Panc1 (cell line): ENCODE measurements at places on chromosomes 16 and 17.

GRCh38 chr17:53353919-53354351 is 468.8 kb upstream of the KIF2B start:
- H3K4me1 ChIP-seq, result no peaks in the 10 kb centered on the region
- no peaks in the 10 kb centered on the region for H3K27me3 ChIP-seq
- no peak overlapping the region for H3K4me3 ChIP-seq
- H3K27ac ChIP-seq, result no peak overlapping the region

DNA sequence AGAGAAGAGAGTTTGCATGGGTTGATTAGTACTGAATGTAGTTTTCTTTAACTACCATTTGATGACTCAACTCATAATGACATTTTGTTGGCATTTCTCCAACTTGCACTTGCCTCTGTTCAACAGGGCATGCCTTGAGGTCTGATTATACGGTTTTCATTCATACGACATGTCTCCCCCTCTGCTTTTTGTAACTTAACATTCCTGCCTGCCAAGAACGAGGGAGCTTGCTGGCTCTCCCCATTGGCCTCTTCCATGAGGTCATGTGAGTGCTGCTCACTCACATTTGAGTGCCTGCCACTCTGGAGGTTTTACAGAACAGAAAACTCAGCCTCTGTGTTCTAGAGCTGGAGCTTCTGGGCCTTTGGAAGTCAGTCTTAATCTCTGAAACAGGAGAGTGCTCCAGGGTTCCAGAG is 19.7 kb downstream of the MAP2K6 start:
- no peak overlapping the region for H3K4me3 ChIP-seq
- DNase-seq, result no peak
- H3K36me3 ChIP-seq, result no peaks in the 10 kb centered on the region

- no peak for DNase-seq
- no peaks in the 10 kb centered on the region for H3K36me3 ChIP-seq
- no peak overlapping the region for H3K4me3 ChIP-seq
- H3K27me3 ChIP-seq, result no peaks in the 10 kb centered on the region
- H3K4me1 ChIP-seq, result peaks cover 3% of the 10 kb centered on the region; the same call in 1 of the 2 replicates
Measured at GRCh38 chr16:12412252-12412651, 391.4 kb downstream of the CPPED1 start.

GRCh38 chr17:34521955-34522354 is 57.4 kb upstream of the TMEM132E start:
- DNase-seq, result no peak
- no peaks in the 10 kb centered on the region; the same call in 1 of the 2 replicates for H3K27me3 ChIP-seq
- no peaks in the 10 kb centered on the region for H3K4me1 ChIP-seq
- H3K4me3 ChIP-seq, result no peak overlapping the region
- H3K36me3 ChIP-seq, result no peaks in the 10 kb centered on the region
- H3K27ac ChIP-seq, result no peak overlapping the region

GRCh38 chr16:82062645-82063058 is 27.6 kb downstream of the HSD17B2 start:
- no peak overlapping the region for H3K4me3 ChIP-seq
- no peak overlapping the region; the same call in 1 of the 2 replicates for H3K27ac ChIP-seq
- H3K36me3 ChIP-seq, result no peaks in the 10 kb centered on the region
- DNase-seq, result no peak
- H3K27me3 ChIP-seq, result no peaks in the 10 kb centered on the region

DNA sequence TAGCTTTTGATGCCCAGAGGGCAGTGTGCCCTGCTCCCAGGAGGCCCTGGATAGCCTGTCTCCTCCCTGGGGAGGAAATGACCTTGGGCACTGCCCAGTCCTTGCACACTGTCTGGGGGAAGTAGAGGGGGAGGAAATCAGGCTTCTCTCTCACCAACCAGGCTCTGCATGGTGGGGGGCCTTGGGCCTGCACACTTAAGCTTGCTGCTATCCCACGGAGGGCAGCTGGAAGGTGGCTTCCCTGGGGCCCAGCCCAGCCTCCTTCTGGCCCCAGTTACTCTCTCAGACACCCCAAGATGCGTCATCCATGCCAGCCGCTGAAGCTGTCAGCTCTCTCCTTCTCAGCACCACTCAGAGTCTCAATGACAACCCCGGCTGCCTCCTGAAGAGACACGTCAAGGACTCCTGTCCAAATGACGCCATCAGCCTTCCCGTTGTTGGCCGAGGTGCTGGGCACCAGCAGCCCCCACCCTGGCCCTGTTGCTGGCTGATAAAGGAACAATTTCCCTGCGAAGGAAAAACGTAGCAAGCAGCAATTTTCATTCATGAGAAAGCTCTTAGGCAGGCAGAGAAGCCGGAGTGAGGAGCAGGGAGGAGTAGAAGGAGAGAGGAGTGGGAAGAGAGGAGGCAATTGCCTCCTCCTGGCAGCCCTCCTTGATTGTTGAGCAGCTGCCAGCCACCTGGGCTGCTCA is 95.5 kb downstream of the SDK2 start:
- H3K36me3 ChIP-seq, result no peaks in the 10 kb centered on the region
- H3K4me3 ChIP-seq, result no peak overlapping the region
- H3K27ac ChIP-seq, result no peak overlapping the region
- no peaks in the 10 kb centered on the region for H3K4me1 ChIP-seq

GRCh38 chr16:88650749-88651275 is at the start of gene CYBA:
CYBA (minus strand) TSS chr16:88651053; CDS start chr16:88651013, 40 bp downstream.
- peak within 1 kb of the TSS; percentile 62 for H3K4me3 ChIP-seq
- no peaks in the 10 kb centered on the region for H3K27me3 ChIP-seq
- peaks cover 6% of the 10 kb centered on the region; the same call in 1 of the 2 replicates for H3K36me3 ChIP-seq
- peak within 1 kb of the TSS; percentile 78 for H3K27ac ChIP-seq
